ENCODE measurements at places on chromosomes 6 and 20. TPM values are rescaled to one million over a fixed set of nuclear protein-coding genes. Genes with fewer than 3 reads are reported as not detected.

The GRM1 gene
- total RNA-seq, result not detected

The MUC22 gene
- total RNA-seq, result not detected

The KIAA0408 gene
- 80.5 TPM for total RNA-seq

The SLC17A9 gene
- total RNA-seq, result 16.8 TPM

The SLC26A8 gene
- 0.69 TPM for total RNA-seq

The SPACA1 gene
- total RNA-seq, result not detected

The HMGCLL1 gene
- total RNA-seq, result 2.5 TPM

The MEI4 gene
- not detected for total RNA-seq

The RPS18 gene
- 1,453 TPM for total RNA-seq

The ROS1 gene
- total RNA-seq, result 91.3 TPM

GRCh38 chr20:47843886-47844567 is 58.7 kb upstream of the SULF2 start:
- no peaks in the 10 kb centered on the region for H3K27me3 ChIP-seq
- no peak overlapping the region for H3K27ac ChIP-seq
- H3K36me3 ChIP-seq, result no peaks in the 10 kb centered on the region
- DNase-seq, result no peak
- H3K4me3 ChIP-seq, result no peak overlapping the region

DNA sequence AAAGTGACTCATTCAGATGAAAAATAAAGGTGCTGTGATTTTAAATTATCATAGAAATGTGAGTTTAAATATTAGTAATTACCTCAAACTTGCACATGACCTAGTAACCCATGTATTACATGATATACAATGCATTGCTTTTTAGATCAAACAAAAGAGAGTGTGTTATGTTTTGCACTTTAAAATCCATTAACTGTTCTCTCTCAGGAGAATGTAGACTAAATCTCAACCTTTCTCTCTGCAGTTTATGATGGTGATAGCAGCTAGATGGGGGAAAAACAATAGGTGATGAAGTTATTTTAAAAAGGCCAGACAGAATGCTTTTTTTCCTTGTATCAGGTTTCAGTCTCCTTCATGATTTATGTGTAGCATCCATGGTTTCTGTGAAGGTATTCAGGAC is 404.4 kb upstream of the RNF217 start:
- no peaks in the 10 kb centered on the region for H3K4me1 ChIP-seq
- no peak overlapping the region for H3K27ac ChIP-seq
- DNase-seq, result no peak
- no peak overlapping the region for H3K4me3 ChIP-seq
- H3K36me3 ChIP-seq, result no peaks in the 10 kb centered on the region

DNA sequence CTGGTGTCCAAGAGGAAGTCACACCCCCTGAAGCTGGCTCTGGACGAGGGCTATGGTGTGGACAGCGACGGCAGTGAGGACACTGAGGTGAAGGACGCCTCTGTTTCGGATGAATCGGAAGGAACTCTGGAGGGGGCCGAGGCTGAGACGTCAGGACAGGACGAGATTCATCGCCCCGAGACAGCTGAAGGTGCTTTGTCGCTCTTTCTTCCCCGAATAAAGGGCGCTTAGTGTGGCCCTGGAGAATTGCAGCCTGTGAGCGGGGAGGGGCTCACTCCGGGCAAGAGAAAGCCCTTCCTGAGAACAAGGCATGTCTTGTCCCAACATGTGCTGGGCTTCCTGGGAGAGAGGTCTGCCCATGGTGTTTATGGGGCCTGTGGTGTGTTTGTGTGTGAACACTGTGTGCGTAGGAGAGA is 41.4 kb downstream of the MYT1 start:
- H3K36me3 ChIP-seq, result no peaks in the 10 kb centered on the region
- H3K4me1 ChIP-seq, result no peaks in the 10 kb centered on the region
- no peaks in the 10 kb centered on the region for H3K27me3 ChIP-seq
- H3K4me3 ChIP-seq, result no peak overlapping the region
- DNase-seq, result no peak
- no peak overlapping the region for H3K27ac ChIP-seq

- peaks cover 7% of the 10 kb centered on the region for H3K36me3 ChIP-seq
- no peak for DNase-seq
- no peak overlapping the region for H3K4me3 ChIP-seq
Observed at GRCh38 chr20:34781220-34781619, 44.2 kb downstream of the NCOA6 start.

- no peak for DNase-seq
- H3K27me3 ChIP-seq, result no peaks in the 10 kb centered on the region
- no peak overlapping the region for H3K27ac ChIP-seq
- no peaks in the 10 kb centered on the region for H3K36me3 ChIP-seq
Observed at GRCh38 chr6:3693831-3694230, 57.7 kb downstream of the PXDC1 start.

DNA sequence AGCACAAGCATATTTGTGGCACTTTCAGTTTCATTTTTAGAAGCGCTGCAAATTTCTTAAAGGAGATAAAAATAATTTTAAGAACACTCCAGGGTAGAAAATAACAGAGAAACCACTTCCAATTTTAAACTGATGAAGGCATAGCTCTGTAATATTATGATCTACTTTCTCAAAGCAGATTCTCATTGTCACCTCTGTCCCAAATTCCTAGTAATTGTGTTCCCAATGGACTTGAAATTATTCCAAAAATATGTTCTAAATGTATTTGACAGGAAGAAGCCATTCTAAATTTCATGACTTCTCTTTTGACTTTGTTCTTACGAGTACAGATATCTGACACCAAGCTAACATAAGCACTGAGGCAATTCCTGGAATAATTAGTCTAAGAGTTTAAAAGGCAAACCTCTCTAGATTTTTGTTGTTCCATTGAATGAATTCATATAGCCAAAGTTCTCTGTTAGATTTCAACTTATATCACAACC is 140.2 kb upstream of the CARMIL1 start:
- peaks cover 23% of the 10 kb centered on the region for H3K4me1 ChIP-seq
- DNase-seq, result no peak
- no peaks in the 10 kb centered on the region for H3K27me3 ChIP-seq

DNA sequence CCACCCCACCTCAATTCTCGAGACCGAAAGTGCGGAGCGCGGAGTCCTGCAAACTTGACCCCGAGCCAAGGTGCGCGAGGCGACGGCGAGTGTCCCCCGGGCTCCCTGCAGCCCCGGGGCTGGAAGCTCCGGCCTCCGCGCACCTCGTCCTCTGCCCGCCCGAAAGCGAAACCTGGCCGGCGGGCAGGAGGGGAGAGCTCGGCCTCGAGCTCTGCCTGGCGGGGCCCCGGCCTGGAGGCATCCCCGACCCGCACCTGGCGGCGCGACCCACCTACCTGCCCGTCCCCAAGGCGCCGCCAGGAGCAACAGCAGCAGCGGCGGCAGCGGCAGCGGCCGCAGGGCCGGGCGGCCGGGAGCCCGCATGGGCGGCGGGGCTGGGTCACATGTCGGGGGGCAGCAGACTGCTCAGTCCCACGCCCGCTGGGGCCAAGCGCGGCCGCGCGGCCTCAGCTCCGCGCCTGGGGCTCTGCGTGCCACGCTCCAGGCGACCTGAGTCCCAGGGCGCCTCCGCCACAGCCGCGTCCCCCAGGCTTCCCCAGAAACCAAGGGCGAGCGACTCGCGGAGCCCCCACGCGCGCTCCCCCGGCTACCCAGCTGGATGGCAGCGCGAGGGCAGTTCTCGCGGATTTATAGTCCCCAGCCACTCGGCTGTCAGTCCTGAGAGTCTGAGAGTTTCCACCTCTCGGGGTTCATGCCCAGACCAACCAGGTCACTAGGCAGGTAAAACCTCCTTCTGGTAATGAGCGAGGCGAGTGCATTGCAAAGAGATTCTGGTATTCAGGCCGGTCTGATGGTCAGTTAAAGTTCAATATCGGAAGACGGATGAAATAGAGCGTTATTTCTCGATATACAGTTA is at the start of gene IL20RA:
Gene IL20RA, minus strand, starts transcription at position 600 of the 856 bp plus-strand sequence. Its CDS starts 237 bp downstream, at position 363.
- no peaks in the 10 kb centered on the region for H3K36me3 ChIP-seq
- H3K27ac ChIP-seq, result peak within 1 kb of the TSS; percentile 83
- H3K27me3 ChIP-seq, result peaks cover 5% of the 10 kb centered on the region
- DNase-seq, result peak; percentile 90

GRCh38 chr6:34324738-34325444 is 67.6 kb downstream of the NUDT3 start:
- no peak overlapping the region for H3K27ac ChIP-seq
- no peaks in the 10 kb centered on the region for H3K27me3 ChIP-seq
- no peaks in the 10 kb centered on the region for H3K4me1 ChIP-seq
- H3K36me3 ChIP-seq, result no peaks in the 10 kb centered on the region
- H3K4me3 ChIP-seq, result no peak overlapping the region

DNA sequence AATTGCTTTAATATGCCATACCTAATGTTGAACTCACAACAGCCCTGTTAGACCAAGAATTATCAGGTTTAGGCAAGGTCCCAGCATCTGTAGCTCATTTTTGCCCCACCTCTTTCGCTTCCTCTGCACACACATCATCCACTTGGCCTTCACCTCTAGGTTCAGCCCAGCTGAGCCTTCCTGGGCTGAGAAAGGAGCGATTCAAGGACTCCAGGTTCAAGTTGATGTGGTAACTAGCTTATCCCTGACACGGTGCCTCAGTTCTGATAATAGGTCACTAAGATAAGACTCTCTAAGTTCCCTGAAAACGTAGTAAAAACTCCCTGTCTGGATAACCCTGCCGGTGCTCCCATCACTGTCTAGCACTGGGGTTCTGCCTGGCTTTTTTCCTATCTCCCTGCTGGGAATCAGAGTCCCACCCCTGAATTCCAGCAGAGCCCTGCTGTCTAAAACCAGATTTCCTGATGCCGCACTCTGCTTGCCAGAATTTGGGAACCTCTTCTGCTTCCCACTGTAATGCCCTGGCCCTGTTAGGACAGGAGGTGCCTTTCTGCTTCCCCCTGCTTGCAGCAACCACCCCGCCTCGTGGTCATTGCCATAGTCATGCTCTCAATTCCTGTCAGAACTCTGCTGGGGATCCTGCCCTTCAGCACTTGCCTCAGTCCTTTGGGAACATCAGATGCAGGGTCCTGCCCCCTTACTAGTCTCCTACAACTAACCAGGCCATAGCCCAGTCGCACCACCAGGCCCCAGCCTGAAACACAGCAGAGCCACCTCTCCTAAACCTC is 47.6 kb downstream of the ALDH8A1 start:
- H3K27ac ChIP-seq, result no peak overlapping the region
- no peaks in the 10 kb centered on the region for H3K36me3 ChIP-seq
- H3K4me1 ChIP-seq, result no peaks in the 10 kb centered on the region
- DNase-seq, result no peak

DNA sequence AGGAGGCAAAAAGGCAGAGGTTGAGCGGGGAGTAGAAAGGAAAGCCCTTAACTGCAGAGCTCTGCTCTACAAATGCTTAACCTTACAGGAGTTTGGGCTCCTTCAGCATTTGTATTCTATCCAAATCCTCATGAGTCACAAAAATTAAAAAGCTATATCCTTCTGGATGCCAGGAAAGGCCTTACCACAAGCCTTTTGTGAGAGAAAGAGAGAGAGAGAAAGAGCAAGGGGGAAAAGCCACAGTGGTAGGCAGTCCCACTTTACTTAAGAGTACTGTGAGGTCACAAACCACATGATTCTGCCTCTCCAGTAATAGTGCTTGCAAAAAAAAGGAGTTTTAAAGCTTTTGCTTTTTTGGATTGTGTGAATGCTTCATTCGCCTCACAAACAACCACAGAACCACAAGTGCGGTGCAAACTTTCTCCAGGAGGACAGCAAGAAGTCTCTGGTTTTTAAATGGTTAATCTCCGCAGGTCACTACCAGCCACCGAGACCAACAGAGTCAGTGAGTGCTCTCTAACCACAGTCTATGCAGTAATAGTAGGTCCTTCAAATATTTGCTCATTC is at the start of gene RUNX2:
Gene RUNX2, plus strand, starts transcription at position 375 of the 567 bp plus-strand sequence. CDS start 397 bp downstream, outside the sequence.
- no peaks in the 10 kb centered on the region for H3K36me3 ChIP-seq
- H3K27ac ChIP-seq, result peak within 1 kb of the TSS; percentile 64
- no peak for DNase-seq
- no peaks in the 10 kb centered on the region for H3K4me1 ChIP-seq

GRCh38 chr20:58003525-58003924 is 224.9 kb downstream of the ANKRD60 start:
- DNase-seq, result no peak
- no peak overlapping the region for H3K4me3 ChIP-seq
- H3K36me3 ChIP-seq, result no peaks in the 10 kb centered on the region
- H3K27me3 ChIP-seq, result no peaks in the 10 kb centered on the region

- DNase-seq, result no peak
- H3K36me3 ChIP-seq, result no peaks in the 10 kb centered on the region
- no peak overlapping the region for H3K27ac ChIP-seq
- H3K4me1 ChIP-seq, result no peaks in the 10 kb centered on the region
Observed at GRCh38 chr6:125310994-125311649, 9.4 kb upstream of the HDDC2 start.

GRCh38 chr6:113461153-113461932 is 395.8 kb upstream of the MARCKS start:
- H3K4me3 ChIP-seq, result no peak overlapping the region
- H3K36me3 ChIP-seq, result no peaks in the 10 kb centered on the region
- DNase-seq, result no peak

- DNase-seq, result no peak
- no peak overlapping the region for H3K27ac ChIP-seq
- H3K4me1 ChIP-seq, result no peaks in the 10 kb centered on the region
- H3K27me3 ChIP-seq, result no peaks in the 10 kb centered on the region
- no peaks in the 10 kb centered on the region for H3K36me3 ChIP-seq
Observed at GRCh38 chr6:12818324-12818723, 101.8 kb downstream of the PHACTR1 start.

DNA sequence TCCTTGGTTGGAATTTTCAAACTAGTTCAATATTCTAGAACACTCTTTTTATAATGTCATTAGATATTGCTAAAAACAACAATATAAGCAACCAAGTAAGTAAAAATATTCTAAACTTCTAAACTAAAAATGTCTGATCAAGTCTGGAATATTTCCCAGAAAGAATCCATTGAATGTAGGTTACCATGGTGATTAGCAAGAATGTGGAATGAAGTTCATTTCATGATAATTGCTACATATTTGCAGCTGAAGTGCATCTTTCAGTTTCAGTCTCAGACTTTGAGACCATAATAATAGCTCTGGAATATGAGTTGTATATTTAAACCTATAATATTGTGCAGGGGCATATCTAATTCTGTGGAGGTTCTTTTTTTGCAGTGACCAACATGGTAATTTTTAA is 61.0 kb upstream of the NKAIN2 start:
- DNase-seq, result no peak
- no peak overlapping the region for H3K27ac ChIP-seq
- H3K27me3 ChIP-seq, result no peaks in the 10 kb centered on the region

- no peaks in the 10 kb centered on the region for H3K27me3 ChIP-seq
- no peak overlapping the region for H3K4me3 ChIP-seq
- no peak overlapping the region for H3K27ac ChIP-seq
- no peak for DNase-seq
- no peaks in the 10 kb centered on the region for H3K4me1 ChIP-seq
- no peaks in the 10 kb centered on the region for H3K36me3 ChIP-seq
Observed at GRCh38 chr20:43778375-43778774, 51.6 kb upstream of the GTSF1L start.

Data from upper lobe of left lung (tissue), 6 donors.